Stimulated activated CD4-positive, alpha-beta T cell treated with anti-CD3 and anti-CD28 coated beads, TNF-alpha, amount 100 ng/mL, for 4 hours (primary cell): ENCODE measurements at places on chromosomes 1 and 21.
A peak's percentile ranks its signal among the peaks of the same experiment; 100 is the strongest.

- DNase-seq = no peak
Observed at GRCh38 chr1:150995896-150996295, 10.8 kb downstream of the MINDY1 start.

DNA sequence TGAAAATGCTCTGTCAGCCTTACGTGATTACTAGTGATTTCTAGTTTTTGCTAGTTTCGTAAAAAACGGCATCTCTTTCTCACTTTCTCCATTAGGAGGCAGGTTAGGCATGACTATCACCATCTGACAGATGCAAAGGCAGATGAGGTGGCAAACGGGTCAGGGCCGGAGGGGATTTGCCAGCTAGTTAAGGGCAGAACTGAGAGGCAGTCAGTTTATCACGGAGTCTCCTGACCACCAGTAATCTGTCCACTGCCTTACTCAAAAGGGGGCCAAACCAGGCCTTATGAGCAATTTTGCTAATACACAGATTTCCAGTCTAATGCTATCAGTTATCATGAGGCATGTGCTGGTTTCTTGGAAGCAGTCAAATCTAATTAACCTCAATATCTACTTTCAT lies 159.3 kb downstream of the TSEN15 start:
- no peak for DNase-seq

DNA sequence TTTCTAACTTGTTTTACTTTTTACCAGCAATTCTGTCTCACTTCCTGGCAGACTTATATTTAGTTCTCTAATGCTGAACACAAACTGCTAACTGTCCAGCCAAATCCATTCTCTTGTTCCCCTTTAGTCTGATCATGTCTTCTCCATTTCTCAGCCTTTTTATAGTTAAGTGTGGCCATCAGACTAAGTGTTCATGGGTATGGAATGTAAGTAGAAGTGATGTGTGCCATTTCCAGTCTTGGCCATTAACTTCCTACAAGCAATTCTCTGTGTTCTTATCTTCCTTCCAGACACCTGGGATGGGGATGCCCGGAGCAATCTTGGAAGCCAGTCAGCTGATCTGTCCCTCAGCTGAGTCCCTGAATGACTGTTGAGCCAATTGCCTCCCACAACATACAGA lies 165.8 kb downstream of the ST6GALNAC3 start:
- no peak for DNase-seq

GRCh38 chr1:170410401-170411166 lies 121.4 kb upstream of the GORAB start:
- no peak for DNase-seq

GRCh38 chr1:228446852-228447251 lies 30.2 kb upstream of the TRIM17 start:
- DNase-seq = no peak

DNA sequence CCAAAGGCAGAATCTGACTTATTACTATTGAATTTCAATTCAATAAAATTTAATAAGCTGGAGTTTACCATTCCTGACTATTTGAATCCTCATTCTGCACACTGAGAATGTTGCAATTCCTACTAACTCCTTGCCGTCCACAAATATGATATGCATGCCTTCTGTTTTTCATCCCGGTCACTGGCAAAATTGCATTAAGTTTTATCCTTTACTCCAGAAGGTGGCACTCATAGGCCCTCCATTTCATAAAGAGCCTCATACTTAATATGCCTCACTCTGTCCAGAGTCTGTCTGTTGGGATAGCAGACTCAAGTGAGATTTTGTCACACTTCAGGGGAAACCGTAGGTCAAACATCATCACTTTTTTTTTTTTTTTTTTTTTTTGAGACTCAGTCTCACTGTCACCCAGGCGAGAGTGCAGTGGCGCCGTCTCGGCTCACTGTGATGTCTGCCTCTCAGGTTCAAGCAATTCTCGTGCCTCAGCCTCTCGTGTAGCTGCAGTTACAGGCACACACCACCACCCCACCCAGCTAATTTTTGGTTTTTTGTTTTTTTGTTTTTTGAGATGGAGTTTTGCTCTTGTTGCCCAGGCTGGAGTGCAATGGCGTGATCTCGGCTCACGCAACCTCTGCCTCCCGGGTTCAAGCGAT lies 27.3 kb downstream of the F11R start:
- DNase-seq = no peak

DNA sequence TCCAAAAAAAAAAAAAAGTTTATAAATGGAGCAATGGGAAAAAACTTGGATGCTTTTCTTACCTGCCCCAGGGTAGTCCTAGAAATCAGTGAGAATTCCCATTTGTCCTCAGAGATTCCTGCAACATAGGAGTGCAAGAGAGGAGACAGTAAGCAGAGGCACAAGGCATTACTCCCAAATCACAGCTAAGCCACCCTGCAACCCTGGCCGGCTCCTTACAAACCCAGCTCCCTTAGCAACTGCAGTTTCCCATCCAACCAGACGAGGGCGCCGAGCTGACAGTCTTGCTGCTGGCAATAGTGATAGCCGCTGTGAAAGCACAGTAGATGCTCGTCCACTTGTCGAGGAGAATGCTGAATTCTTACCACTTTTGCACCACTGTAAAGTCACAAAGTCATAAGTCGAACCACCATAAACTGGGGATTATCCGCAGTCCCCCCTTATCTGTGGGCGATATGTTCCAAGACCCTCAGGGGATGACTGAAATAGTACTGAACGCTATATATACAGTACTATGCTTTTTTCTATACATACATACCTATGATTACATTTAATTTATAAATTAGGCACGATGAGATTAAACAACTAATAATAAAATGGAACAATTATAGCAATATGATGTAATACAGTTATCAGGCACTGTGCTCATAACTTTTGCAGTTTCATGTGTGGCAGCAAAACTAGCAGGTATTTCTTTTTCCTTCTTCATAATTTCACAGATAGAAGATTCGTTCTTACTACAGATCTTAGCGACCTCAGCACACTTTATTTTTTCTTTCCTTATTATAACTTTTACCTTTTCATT lies 6.0 kb upstream of the PITHD1 start:
- peak; percentile 75 for DNase-seq

DNA sequence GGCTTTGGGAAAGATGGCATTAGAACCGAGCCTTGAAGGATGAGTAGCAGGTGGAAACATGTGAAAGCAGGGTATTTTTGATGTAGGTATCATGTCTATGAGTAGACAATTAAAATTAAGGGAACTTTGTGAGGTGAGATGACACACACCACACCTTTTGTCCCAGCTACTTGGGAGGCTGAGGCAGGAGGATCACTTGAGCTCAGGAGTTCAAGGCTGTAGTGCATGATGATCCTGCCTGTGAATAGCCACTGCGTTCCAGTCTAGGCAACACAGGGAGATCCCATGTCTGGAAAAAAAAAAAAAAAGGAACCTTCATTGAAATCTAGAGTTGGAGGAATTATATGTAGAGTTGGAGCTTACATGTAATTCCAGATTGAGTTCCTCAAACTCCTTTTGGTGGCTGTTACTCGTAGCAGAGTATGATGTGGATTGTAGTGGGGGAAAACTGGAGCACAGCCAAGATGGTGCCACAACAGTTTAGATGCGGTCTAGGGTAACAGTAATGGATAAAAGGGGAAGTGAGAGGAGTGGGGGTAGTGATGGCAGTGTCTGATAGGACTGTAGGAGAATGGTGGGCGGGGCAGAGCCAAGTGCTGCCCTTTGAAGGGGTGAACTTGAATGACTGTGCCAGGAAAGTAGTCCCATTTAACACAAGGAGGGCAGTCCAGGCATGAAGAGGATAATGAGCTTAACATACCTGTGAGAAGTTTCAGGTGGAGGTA lies 17.4 kb downstream of the AK4 start:
- DNase-seq = no peak

DNA sequence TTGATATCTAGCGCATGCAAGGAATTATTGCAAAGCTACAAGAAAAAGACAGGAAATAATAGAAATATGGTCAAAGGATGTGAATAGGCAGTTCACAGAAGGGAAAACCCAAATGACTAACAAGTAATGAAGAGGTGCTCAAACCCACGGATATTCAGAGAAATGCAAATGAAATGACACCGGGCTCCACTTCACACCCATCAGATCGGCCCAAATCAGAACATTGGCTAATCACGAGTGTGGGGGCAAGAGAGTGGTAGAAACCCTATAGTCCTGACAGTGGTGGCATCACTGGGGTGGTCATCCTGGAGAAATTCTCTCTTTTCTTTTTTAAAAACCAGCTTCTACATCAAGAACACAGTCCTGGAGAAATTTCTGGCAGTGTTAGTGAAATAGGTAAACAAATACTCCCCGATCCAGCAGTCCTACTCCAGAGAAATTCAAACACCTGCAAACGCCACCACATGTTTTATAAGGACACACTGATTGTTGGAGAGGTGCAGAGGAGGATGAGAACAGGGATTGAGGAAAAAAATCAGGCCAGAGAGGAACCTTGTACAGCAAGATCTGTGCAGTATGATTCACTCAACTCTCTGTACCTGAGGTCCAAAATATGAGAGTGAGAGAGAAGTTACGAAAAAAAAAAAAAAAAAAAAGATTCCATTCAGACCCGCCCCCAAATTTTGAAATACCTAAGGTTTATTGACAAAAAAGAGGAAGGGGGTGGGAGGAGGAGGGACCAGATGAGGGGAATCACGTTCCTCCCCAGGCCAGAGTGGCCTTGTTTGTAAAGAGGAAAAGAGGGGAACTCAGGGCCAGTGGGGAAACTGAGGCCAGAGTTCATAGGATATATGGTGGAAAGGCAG lies 9.2 kb upstream of the TNFRSF1B start:
- DNase-seq = no peak

- no peak for DNase-seq
Observed at GRCh38 chr1:84133479-84133878, 10.6 kb upstream of the PRKACB start.

DNA sequence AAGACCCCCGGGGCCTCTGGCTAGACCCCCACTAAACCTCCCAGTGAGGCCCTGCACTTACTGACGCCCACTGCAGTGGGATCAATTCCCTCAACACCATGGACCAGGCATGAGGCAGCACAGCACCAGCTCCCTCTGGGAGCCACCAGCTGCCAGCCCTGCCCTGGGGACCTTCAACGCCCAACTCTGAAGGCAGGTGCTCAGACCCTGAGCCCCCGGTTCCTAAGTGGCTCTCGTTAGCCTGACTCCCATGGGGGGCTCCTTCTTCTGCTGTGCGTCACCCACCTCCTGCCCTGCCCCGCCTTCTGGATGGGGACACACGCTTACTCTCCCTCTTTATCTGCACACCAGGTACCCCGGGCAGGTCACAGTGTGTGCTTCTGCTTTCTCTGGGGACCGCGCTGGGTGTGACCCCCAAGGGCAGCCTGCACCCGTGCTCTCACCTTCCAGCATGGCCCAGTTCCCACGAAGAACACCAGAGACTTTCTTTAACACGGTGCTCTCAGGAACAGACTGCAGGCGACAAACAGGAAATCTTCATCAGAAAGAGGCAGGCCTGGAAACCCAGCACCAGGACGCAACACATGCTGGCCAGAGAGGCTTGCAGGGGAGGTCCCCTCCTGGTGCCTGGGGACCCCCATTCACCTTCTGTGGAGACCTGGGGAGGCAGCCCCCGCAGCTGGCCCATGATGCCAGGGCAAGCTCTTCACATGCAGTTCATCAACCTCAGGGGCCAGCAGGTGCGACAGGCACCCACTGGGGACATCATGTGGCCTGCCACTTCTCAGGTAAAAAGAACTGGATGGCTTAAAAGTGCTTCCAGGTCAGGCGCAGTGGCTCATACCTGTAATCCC lies 27.3 kb downstream of the WDR4 start:
- no peak for DNase-seq
